ENCODE measurements at places on chromosomes 1 and 21.

DNA sequence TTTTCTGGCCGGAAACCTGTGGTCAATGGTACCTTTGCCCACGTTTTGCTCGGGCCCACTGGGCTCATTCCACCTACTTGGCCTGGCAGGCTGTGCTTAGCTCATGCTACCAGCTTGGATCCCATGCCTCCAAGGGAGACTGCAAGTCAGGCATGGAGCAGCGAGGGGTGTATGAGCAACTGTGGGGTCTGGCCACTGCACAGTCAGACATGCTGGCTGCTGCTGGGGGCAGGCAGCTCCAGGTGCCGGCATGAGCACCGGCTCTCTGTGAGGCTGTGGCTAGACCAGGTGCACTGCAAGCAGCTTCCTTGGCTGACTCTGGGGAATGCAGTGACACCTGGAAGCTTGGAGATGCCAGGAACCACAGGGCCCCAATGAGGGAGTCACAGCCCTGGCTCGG is 161.1 kb upstream of the DUSP10 start:
- no peak for DNase-seq

DNA sequence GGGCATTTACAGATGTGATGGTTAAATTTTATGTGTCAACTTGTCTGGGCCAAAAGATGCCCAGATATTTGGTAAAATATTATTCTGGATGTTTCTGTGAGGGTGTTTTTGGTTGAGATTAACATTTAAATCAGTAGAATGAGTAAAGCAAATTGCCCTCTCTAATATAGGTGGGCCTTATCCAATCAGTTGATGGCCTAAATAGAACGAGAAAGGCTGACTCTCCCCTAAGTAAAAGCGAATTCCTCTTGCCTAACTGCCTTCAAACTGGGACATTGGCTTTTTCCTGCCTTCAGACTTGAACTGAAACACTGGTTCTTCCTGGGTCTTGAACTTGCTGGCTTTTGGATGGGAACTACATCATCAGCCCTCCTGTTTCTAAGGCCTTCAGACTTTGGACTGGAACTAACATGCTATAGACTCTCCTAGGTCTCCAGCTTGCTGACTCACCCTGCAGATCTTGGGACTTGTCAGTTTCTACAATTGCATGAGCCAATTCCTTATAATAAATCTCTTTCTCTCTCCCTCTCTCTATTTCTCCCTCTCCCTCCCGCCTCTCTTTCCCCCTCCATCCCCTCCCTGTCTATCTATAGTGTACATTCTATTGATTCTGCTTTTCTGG is 10.2 kb upstream of the NAV1 start:
- DNase-seq = no peak

GRCh38 chr1:81678779-81679178 is 122.0 kb upstream of the ADGRL2 start:
- DNase-seq = no peak

DNA sequence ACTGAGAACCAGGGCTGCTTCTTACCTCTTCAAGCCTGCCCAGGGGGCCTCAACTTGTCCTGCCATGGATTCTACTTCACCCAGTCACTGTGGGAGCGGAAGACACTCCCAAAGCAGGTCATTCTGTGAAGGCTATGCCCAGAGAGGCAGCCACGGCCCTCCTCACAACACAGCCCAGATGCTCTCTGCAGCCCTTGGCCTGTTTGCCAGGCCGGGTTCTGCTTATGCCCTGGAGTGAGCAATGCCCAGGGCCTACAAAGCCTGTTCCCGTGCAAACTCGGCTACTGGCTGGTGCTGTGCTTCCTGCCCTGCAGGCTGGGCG is 33.8 kb upstream of the SLC30A1 start:
- DNase-seq = no peak

GRCh38 chr1:203682473-203683383 is 56.1 kb downstream of the ATP2B4 start:
- DNase-seq = no peak

DNA sequence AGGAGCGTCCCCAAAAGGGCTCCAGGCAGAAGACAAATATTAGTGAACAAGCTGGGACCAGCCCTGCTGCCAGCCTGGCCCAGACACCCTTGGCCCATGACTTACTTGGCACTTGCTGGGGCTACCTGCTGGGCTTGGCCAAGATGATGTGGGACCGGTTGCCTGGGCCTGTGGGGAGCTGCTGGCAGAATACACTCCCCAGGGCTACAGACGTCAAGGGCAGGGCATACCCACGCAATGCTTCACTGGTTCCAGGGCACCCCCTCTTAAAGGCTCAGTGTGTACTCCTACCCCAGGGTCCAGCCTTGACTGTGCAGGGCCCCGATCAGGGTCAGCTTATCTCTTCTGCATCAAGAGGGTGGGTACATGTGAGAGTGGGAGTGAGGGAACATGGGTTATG is 106.5 kb upstream of the SLC2A1 start:
- DNase-seq = no peak

DNA sequence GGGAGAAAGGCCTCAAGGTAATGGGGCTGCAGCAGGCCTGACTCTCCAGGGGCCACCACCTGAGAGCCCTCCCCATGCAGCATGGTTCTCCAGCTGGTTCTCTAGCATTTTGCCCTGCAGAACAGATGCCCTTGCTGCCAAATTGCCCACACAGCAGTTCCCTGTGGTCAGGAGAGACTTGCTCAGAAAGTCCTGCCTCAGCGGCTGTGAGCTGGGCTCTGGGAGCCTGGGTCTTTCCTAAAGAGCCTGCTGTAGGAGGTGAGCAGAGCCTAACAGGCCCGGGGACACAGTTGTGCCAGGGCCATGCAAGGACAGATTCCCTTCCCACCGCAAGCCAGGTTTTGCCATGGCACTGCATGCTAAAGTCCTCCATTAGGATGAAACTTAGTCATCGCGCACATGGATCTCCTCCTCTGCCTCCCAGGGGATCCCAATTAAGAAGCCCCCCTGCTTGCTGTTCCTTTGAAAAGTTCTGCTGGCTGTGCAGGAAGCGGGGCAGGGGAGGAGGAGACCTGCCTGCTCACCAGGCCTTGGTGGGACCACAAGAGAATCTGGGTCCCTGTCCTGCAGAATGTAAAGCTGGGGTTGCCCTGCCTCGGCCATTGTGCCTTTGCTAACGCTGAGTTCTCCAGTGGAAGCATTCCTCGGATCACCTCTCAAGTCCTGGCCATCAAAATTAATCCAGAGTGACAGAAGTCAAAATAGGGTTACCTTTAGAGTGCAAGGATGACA is 21.4 kb downstream of the TEX35 start:
- no peak for DNase-seq

- no peak for DNase-seq
Measured at GRCh38 chr1:111227434-111227833, at the start of gene CHI3L2. CHI3L2 (plus strand) TSS chr1:111227713; CDS start chr1:111227730, 17 bp downstream.

GRCh38 chr1:25701030-25701785 is 84.6 kb downstream of the MAN1C1 start:
- no peak for DNase-seq

DNA sequence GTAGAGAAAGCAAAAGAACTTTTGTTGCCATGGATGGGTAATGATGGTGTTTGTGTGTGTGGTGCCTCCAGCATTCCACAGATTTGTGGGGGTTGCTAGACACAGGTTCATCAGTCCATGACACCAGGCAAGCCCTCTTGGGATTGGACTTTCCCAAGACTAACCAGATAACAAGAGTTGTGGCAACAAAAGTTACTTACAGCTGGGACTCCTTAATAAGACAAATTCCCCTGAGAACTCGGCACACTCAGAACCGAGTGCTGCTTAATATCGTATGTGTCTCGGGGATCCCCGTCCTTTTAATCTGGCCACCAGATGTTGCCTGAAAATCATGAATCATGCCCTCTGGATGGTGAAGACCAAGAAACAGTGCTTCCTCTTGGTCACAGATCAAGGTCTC is 193.3 kb downstream of the AJAP1 start:
- no peak for DNase-seq

GRCh38 chr1:14806772-14807171 is 208.3 kb downstream of the KAZN start:
- no peak for DNase-seq

DNA sequence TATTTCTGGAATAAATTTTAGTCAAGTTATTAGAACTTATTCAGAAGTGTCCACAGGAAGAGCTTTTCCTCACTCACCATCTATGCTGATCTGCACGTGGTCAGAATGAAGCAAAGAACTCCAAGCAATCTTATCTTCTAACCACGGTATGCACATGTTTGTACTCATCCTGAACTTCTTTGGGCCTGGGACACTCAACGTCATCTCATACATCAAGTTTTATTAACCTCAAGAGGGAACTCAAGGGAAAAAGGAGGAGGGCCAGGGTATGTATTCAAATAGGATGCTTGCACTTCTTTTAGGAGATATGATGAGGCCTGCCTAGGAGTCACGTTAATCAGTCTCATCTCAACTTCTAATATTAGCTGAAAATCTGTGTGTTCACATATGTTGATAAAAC is 142.5 kb downstream of the C1orf94 start:
- DNase-seq = no peak

DNA sequence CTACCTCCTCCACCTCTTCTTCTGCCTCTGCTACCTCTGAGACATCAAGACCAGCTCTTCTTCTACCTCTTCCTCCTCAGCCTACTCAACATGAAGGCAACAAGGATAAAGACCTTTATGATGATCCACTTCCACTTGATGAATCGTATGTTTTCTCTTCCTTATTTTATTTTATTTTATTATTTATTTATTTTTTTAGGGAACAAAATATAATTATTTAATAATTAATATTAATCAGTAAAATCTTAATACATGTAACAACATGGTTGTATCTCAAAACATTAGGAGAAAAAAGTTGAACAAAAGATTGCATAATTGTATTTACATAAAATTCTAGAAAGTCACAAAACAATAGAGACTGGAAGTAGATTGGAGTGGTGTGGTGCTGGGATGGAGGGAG is 13.1 kb upstream of the HRNR start:
- DNase-seq = no peak

- no peak for DNase-seq
Measured at GRCh38 chr1:73096841-73097240, 814.5 kb upstream of the NEGR1 start.

- no peak for DNase-seq
Measured at GRCh38 chr1:153746174-153746573, 18.3 kb downstream of the INTS3 start.

DNA sequence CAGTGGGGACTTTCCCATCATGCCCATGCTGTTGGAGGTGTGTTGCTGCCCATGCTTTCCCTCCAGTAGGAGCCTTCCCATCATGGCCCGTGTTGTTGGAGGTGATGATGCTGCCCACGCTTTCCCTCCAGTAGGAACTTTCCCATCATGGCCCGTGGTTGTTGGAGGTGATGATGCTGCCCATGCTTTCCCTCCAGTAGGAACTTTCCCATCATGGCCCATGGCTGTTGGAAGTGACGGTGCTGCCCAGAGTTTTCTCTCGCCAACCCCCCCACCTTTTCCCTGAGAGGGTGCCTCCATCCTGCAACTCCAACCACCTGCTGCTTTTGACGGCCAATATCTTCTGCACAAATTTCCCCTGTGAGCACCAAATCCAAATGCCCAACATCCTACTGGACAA is 205.7 kb downstream of the TOMM20 start:
- no peak for DNase-seq

GRCh38 chr1:24955161-24955560 is 25.1 kb upstream of the RUNX3 start:
- no peak for DNase-seq

DNA sequence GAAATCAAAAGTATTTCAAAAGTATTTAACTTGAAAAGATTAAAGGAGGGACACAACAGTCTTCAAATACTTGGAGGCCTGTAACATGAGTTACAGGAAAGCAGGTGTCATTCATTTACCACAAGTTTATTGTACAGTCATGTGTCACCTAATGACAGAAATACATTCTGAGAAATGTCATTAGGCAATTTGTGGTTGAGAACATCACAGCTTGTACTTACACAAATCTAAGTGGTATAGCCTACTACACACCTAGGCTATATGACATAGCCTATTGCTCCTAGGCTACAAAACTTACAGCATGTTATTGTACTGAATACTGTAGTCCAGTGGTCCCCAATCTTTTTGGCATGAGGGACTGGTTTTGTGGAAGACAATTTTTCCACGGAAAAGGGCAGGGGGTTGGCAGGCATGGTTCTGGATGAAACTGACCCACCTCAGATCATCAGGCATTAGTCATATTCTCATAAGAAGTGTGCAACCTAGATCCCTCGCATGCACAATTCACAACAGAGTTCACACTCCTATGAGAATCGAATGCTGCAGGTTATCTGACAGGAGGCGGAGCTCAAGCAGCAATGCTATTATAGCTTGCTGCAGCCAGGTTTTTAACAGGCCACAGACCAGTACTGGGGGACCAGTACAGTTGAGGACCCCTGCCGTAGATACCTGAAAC is 25.0 kb upstream of the PHTF1 start:
- no peak for DNase-seq

GRCh38 chr21:42222386-42222785 is 3.4 kb downstream of the ABCG1 start:
- DNase-seq = no peak

- no peak for DNase-seq
Measured at GRCh38 chr1:30735668-30736498, 12.5 kb upstream of the MATN1 start.

DNA sequence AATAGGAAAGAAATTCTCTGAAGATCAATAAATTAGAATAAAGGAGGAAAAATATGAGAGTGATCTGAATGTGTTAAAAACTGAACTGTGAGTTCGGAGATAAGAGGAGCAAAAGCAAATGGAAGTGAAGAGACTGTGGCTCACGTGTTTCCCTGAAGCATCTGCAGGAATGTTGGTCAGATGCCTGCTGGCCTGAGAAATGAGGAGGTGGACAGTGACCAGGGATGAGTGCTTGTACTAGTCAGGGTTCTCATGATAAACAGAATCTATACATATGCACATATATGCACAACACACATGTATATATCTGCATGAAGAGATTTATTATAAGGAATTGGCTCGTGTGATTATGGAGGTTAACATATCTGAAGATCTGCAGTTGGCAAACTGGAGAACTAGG is 103.4 kb upstream of the TIAM1 start:
- peak; percentile 38 for DNase-seq

GRCh38 chr21:36698981-36699545 is at the start of gene SIM2:
SIM2 (plus strand) TSS chr21:36699115; CDS start chr21:36699747, 632 bp downstream.
- no peak for DNase-seq

- DNase-seq = no peak
Measured at GRCh38 chr1:165960136-165960535, 132.7 kb downstream of the UCK2 start.

DNA sequence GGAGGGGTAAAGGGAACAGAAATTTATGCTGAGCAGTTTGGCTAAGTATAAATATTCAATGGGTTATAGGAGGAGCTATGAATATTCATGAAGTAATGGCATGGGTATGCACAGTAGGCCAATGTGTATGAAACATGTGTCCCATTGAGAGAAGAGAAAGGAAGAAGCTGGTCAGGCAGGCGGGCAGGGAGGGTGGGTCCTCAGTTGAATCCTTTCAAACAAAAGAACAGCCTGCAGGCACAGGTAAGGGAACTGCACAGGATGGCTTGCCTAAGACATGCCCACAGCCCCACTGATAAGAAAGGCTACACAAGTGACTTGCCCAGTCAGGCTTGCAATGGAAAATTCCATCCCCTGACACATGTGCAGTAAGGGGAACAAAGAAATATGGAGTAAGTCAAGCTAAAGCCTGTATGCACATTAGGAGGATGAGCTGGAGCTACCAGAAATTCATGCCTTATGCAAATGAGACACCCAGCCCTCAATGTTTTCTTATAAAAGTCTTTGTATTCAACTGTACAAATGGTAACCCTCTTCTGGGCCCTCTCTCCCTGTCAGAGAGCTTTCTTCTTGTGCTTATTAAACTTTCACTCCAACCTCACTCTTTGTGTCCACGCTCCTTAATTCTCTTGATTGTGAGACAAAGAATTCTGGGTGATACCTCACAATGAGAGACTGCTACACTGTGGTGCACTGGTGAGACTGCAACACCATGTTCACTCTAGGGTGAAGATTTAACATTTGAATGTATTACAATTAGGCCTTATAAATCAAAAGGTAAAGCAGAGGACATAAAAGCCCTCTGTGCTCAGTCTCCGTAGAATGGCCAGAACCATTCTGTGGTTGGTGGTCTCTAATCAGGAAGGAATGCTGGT is 96.5 kb downstream of the ATP1B1 start:
- no peak for DNase-seq
